Midbrain (tissue), 1 donor: ENCODE measurements at places on chromosomes 6 and 20.

GRCh38 chr6:81938014-81938856 is 185.8 kb upstream of the TENT5A start:
- no peak for DNase-seq

- no peak for DNase-seq
Observed at GRCh38 chr20:24972341-24972740, 20.2 kb downstream of the APMAP start.

DNA sequence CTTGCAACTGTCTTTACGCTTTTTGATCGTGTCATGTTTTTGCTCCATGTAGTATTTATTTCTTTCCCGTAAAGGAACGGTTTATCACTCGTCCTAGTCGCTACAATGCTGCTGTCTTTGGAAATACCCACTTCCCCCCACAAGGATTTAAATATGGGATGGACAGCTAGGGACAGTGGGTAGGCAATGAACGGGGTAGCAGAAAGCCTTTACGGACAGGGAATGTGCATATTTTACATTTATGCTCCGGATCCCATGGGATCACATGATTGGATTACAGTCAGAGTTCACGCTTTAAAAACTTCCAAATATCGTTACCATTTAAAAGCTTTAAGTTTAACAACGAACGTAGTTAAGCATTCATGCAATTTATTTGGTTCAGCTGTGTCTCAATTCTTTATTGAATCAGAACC is 1.2 kb downstream of the HIVEP1 start:
- peak; percentile 52 for DNase-seq

DNA sequence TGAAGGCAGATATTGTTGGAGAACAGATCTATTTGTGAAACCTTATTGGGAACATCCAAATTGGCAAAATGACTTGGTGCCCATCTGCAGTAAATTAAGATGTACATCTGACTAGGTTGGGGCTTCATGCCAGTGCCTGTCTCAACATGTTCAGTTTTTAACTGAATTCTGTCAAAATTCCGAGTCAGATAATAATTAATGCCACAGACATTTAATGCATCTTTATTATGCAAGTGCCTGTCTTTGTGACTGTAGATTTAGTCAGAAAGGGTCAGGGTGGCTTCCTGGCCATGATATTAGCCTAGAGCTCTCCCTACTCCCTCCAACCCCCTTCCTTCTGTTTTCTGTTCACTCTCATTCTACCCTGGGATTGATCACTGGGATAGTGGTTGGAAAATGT is 199.3 kb upstream of the FLRT3 start:
- DNase-seq, result no peak

DNA sequence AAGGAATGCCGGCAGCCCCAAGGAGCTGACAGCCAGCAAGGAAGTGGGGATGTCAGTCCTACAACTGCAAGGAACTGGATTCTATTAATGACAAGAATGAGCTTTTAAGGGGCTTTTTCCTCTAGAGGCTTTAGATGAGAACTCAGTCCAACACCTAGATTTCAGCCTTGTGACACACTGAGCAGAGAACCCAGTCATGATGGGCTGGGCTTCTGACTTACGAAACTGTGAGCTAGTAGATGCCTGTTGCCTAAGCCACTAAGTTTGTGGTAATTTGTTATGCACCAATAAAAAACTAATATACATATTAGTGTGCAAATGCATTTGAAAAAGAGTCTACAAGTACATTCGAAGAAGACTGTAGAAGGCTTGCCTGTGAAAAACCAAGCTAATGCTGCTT is 263.3 kb downstream of the SOX4 start:
- DNase-seq, result no peak

- DNase-seq, result no peak
Observed at GRCh38 chr6:47372318-47372717, 62.6 kb upstream of the TNFRSF21 start.

GRCh38 chr20:6123649-6124014 is 802 bp upstream of the FERMT1 start:
- DNase-seq, result no peak

- DNase-seq, result no peak
Observed at GRCh38 chr20:58042591-58042990, 185.9 kb downstream of the ANKRD60 start.

- DNase-seq, result no peak
Observed at GRCh38 chr6:19472850-19473249, 364.3 kb upstream of the ID4 start.

DNA sequence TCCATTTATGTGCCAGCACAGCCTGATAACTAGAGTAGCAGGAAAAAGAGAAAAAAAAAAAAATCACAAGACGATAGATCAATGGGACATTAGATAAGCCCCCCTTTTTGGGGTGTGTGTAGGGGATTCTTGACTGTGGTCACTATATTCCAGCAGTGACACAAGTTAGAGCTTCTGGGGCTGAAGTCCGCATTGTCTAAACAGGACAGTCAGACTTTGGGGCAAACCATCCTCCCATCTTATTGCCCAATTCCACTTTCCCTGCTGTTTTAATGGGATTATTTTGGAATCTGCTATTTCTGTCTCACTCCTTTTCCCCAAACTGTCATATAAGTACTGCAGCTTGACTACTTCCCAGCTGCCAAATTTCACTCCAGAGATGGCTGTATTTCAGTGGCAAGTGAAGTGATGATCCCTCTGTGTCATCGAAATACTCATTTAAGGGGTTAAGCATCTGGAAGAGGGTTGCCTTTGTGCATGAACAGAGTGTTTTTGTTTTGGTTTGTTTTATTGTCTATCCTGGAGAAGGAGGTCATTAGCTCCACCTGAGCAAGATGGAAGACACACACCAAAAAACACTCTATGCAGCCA is 182.5 kb downstream of the ATXN1 start:
- DNase-seq, result no peak

DNA sequence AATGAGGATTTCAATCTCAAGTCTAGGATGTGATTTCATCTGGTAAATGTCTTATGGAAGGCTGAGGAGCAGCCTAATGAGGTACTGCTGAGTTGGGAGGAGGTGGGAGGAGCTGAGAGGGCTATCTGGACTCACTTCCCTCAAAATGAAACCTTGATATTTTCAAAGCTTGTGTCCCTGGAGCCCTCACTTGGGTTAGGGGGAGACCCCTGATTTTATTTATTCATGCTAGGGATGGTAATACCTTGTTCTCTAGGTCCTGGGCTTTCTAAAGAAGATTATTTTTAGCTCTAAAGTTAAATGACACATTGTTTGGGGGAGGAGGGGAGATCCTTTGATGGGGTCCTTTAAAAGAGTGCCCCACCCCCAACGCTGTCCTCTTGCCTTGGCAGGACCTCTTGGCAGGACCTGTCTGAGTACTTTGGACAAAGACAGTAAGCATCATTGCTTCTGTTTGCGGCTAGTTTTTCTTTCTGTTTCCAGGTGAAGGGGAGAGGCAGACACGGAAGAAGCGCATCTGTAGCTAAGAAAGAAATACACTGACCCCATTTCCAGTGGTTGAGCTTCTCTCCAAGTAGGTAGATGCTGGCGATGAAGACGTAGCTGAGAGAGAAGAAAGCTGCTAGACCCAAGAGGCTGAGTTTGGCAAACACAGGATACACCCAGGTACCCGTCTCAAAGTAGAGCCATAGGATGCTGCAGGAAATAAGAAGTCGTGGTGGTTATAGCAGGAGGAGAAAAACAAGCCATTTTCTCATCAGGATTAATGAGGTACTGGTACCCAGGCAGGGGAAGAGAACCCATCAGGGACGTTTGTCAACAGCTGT is 55.6 kb downstream of the ADTRP start:
- no peak for DNase-seq

- DNase-seq, result no peak
Observed at GRCh38 chr6:15430186-15430585, 184.3 kb downstream of the JARID2 start.

DNA sequence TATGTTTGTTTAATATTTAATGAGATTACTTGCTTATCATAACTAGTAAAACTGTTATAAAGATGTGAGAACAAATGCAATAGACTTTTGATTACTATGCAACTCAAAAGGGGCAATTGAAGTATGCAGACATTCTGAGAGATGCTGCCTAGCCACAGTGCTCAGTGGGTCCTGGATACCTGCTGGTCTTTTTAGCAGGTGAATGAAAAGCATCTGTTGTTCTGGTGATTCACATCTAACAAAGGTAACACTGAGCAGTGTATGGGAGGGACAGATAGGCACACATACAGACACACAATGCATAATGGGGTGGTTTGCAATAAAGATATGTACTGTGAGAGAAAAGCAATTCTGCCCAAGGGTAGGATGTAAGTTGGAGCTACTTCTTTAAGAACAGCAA is 46.9 kb downstream of the OGFRL1 start:
- DNase-seq, result no peak

DNA sequence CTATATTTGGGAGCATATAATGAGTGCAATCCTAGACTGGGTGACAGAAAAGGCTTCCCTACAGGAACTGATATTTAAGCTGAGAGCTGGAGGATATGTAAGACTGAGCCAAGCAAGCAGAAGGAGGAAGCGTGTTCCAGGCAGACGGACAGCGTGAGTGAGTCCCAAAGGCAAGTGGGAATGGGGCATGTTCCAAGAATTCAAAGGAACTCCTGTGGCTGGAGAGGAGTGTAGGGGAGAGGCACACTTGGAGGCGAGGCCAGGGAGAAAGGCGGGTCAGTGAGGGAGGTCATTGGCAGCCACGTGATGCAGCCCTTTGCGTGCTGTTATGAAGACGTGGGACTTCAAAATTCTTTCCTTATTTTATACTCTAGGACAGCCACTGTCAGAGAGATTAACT is 27.9 kb upstream of the SGK1 start:
- DNase-seq, result no peak

DNA sequence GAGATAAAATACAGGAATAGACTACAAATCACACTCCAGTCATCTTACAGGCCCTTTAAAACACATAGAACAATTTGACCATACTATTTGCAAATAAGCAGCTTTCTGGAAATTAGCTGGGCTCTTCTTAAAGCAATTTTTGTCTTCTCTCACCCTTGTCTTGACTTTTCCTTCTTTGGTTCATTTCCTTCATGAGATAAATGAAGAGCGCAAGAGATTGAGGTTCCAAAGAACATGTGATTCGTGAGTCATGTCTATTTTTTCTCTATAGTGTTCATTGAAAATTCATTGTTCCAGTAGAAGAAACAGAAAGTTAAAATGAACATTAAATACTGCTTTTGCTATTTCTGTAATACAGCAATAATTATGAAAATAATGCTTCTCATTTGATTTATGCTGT is 33.9 kb downstream of the PRDM1 start:
- no peak for DNase-seq

DNA sequence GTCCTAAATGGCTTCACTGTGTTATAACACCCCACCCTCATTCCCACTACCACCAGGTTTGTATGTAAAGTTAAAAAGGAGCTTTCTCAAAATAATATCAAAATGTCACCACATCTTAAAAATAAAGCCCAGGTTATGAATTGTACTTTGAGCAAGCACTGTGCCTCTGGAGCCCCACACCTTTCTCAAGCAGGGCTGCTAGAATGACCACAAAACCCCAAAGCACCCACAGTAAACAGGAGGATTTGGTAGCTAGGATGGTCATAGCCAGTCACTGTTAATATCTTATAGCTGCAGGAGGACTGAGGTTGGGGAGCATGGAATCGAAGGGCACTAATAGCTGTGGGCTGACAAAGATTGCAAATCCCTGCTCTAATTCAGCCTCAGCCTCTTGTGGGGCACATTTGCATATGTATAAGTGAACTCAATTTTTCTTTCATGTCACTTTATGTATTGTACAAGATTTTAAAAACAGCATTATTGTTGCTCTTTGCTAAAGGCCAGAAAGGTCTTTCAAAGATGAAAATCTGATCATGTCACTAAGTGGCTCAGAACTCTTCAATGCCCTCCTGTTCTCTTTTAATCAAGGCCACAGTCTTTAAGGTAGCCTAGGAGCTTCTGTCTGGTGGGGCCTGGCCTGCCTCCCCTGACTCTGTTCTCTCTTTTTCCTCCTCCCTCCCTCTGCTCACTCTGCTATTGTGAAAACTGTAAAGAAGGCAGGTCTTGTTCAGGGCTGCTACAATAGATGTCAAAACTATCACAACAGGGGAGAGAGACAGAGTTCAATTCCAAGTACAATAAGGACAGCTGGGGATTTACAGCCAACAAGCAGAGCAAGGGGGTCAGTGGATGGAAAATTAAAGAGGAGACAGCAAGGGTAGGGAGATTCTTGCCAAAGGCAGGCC is 101.6 kb downstream of the TMEM200A start:
- no peak for DNase-seq

DNA sequence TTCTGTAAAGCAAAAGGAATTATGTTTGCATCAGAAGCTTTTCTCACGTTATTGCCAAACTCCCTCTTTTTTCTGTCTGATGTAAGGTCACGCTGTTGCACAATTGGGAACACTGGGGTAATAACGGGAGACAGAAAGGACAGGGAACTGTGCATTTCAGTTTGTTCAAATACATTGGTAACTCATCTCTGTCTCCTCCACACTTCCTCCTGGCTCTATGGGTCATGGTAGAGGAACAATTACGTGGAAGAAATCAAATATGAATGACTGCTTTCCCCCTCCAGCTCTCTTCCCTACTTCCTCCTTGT is 132.2 kb upstream of the TNFAIP3 start:
- no peak for DNase-seq

DNA sequence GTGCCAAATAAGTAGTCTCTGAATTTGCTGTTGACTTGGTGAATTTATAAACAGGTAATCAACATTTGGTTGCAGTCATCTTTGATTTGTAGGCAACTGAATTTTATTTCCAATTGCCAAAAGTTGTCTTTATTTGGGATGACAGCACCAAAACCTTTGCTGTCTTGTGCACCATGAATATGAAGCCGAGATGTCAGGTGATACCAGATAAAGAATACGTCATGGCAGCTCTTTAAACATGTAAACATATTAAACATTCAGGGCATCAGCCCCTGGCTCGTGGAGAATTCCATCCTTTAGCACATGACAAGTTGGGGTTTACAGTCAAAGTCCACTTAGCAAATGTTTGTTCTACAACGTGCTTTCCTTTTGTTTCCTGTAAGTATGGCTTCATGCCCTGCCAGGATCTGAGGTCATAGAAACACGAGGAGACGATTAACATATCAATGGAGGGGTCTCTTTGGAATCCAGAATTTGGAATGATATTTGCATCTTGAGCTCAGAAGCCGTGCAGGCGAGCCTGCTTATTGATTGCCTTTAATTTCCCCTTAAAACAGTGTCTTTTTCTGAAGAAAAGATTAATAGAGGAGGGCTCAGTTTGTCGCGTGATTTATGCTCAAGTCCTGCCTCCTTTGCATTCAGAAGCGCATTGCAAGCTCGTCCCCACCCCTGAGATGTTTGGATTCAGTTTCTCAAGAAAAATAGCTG is 170.2 kb upstream of the ZNF217 start:
- no peak for DNase-seq

DNA sequence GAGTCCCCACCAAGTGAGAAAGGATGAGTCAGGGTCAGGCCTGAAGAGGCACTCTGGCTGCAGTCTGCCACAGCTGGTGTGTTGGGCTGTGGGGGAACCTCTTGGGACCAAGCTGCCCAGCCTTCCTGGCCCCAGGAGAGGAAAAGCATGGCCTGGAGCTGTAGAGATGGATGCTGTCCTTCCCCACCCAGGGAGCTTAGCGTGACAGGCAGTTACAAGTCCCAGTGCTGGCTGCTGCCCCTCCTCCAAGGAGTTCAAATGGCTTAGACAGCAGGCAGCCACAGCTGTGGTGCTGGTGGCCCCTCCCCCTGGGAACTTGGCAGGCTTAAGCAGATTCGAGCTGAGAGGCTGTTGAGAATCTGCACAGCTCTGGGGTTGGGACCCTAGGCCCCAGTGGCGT is 253.2 kb downstream of the PLCB1 start:
- peak; percentile 4 for DNase-seq

- DNase-seq, result no peak
Observed at GRCh38 chr6:109449795-109450673, 5.5 kb downstream of the MICAL1 start.

GRCh38 chr6:7897461-7898192 is 13.0 kb downstream of the TXNDC5 start:
- no peak for DNase-seq
